ENCODE measurements at places on chromosomes 11 and 22.

- no peak for DNase-seq
These were observed 59.7 kb upstream of the BARX2 start for GRCh38 chr11:129315781-129316579.

DNA sequence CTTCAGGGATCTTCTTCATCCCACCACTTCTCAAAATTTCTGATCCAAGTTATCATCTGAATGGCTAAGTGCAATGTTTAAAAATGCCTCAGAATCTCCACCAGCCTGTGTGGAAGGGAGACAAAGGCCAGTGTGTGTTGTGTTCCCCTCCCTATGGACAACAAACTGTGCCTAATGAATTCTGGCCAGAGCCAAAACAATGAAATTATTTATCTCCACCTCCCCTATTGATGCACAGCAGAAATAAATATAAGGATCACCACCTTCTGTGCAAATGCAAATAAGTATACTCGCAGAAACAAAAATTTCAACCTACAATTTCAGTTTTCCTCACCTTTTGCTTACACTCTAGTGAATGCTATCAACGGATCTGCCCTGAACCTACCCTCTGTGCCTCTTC is 75.8 kb downstream of the GAB2 start:
- no peak for DNase-seq

- no peak for DNase-seq
These were observed 609.9 kb downstream of the INSC start for GRCh38 chr11:15724601-15725000.

- no peak for DNase-seq
These were observed 15.3 kb downstream of the RTL6 start for GRCh38 chr22:44482776-44483175.

DNA sequence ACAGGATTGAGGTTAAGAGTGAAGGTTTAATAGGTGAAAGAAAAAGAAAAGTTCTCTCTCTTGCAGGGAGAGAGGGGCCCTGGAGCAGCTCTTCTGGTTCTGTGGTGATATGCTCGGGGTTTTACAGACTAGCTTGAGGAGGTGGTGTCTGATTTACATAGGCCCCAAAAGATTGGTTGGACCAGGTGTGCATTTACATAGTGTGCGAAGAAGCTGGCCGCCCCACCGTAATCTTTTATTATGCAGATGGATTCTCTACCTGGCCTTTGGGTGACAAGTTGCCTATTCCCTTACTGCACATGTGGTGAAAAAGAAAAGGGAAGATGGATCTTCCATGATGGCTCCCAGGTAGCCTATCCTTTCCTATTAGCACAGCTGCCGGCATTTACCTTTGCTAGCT is 219.9 kb upstream of the GRIA4 start:
- DNase-seq, result no peak
